ENCODE measurements at places on chromosomes 5 and 9. TPM values are rescaled to one million over a fixed set of nuclear protein-coding genes. Genes with fewer than 3 reads are reported as not detected.

GRCh38 chr5:140043508-140043872, 391 bp upstream of the NRG2 start:
- no peak overlapping the region for H3K27ac ChIP-seq
- H3K36me3 ChIP-seq, result no peaks in the 10 kb centered on the region
- peaks cover 68% of the 10 kb centered on the region for H3K27me3 ChIP-seq

- H3K27me3 ChIP-seq, result peaks cover 30% of the 10 kb centered on the region
- no peak overlapping the region for H3K27ac ChIP-seq
- H3K4me3 ChIP-seq, result no peak overlapping the region
- no peaks in the 10 kb centered on the region for H3K4me1 ChIP-seq
- no peaks in the 10 kb centered on the region for H3K36me3 ChIP-seq
Observed at GRCh38 chr9:94480205-94480604, 74.7 kb upstream of the PCAT7 start.

NACC2 gene
- total RNA-seq, result 11.2 TPM

DNA sequence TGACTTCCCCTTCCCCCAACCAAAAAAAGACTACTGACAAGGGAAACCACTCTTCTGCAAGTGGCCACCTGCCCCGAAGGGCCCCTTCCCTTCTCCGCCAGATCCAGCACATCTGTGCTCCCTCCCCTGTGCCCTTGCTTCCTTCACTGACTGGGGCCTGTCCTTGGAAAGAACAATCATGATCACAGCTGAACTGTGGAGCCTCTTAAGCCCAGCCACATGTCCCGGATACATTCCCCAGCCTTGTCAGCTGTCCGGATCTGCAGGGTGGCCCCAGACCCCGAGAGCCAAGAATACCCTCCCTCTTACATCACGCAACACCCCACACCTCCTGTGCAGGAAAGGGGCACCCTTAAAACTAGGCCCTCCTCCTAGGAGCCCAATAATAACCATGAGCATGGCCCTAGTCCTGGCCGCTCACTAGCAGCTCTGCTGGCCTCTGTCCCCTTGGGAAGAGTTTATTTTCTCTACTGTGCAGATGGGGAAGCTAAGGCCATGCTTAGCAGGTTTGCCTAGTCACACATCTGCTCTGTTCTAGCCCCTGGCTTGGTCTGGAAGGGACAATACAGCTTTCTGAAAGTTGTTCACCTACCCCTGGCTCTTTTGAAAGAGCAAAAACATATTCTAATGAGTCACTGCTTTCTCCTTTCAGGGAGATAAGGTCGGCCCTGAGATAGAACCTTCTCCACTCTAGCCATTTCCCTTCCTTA, 3.8 kb downstream of the SPRY4 start:
- no peak overlapping the region for H3K27ac ChIP-seq
- no peak for DNase-seq
- H3K4me1 ChIP-seq, result peaks cover 33% of the 10 kb centered on the region
- H3K27me3 ChIP-seq, result peaks cover 24% of the 10 kb centered on the region

DNA sequence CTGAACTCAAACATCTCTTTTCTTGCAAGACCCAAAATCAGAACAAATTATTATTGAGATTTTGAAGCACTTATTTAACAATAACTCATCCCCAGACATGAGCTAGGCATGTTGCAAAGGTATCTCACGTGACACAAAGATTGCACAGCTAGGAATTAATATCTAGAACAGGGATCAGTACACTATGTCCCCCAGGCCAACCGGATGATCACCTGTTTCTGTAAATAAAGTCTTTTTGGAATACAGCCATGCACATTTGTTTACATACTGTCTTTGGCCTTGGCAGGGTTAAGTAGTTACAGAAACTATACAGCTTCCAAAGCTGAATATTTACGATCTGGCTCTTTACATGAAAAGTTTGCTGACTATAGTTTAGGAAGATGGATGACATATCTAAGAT, 287.7 kb downstream of the ACTL7B start:
- DNase-seq, result no peak
- no peak overlapping the region for H3K4me3 ChIP-seq
- H3K36me3 ChIP-seq, result no peaks in the 10 kb centered on the region
- H3K4me1 ChIP-seq, result no peaks in the 10 kb centered on the region
- no peaks in the 10 kb centered on the region for H3K27me3 ChIP-seq

SLC25A2 gene
- total RNA-seq, result 1.3 TPM

Data from activated naive CD8-positive, alpha-beta T cell treated with anti-CD3 and anti-CD28 coated beads, Interleukin-2, amount 10 ng/mL, durations not matched to agents 7 days and 5 days (primary cell).